NB4 (cell line): ENCODE measurements at places on chromosomes 11 and 22.

DNA sequence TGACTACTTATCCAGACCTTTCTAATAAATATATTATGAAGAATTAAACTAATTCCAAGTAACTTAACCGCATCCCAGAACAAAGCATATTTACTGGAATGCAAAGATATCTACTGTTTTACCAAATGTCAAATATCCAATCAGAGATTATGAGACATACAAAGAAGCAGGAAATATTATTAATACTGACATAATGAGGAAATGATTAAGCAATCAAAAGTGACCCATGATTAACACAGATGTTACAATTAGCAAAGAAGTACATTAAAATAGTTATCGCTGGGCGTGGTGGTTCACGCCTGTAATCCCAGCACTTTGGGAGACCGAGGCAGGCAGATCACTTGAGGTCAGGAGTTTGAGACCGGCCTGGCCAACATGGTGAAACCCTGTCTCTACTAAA lies 105.2 kb downstream of the WNT7B start:
- no peak for DNase-seq

DNA sequence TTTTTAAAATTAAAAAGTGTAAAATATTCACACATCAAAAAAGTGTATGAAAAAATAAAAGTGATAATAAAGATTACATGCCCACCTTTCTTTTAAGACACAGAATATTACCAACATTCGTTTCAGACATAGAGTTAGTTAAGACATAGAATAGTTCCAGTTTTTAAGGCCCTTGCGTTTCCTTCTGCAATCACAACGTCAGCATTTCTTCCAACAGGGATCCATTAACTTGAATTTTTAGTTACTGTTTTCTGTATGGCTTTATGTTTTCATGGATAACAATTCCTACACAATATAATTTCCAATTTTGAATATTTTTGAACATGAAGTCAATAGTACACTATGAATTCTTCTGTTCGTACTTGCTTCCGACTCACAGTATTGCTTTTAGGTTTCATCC lies 170.8 kb upstream of the C11orf87 start:
- no peak for DNase-seq

DNA sequence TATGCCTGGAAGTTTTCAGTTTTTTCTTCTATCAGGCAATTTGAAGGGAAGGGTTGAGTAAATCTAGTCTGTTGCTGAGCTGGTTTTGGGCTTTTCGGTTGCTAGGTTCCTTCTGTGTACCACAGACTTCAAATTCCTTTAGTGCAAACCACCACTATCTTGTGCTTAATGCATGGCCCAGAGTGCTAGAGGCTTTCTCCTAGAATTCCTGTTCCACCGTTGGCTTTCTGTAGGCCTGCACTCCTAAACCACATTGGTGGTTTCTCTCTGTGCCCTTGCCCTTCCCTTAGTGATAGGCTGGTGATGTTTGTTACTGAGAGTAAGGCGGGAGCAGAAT lies 47.1 kb upstream of the CTSC start:
- no peak for DNase-seq

DNA sequence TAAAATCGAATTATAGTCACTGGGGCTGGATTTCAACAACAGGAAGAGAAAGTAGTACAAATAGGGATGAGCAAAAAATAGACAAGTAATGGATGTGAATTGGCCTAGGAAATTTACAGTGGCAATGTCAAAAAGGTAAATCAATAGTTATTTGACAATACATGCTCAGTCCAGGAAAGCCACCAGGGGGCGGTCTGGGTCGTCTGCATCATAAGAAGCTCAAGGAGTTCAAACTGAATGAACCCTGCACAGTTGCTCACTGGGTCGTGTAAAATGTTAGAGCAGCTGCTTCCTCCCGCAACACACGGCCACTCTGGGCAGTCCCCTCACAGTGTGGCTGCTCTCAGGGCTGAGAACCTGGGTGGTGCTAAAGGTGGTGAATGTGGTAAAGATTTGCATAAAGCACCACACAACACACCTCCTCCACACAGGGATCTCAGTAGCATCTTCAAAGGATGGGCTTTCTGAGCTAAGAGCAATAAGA lies 85.9 kb downstream of the ZNF280B start:
- peak; percentile 73 for DNase-seq

DNA sequence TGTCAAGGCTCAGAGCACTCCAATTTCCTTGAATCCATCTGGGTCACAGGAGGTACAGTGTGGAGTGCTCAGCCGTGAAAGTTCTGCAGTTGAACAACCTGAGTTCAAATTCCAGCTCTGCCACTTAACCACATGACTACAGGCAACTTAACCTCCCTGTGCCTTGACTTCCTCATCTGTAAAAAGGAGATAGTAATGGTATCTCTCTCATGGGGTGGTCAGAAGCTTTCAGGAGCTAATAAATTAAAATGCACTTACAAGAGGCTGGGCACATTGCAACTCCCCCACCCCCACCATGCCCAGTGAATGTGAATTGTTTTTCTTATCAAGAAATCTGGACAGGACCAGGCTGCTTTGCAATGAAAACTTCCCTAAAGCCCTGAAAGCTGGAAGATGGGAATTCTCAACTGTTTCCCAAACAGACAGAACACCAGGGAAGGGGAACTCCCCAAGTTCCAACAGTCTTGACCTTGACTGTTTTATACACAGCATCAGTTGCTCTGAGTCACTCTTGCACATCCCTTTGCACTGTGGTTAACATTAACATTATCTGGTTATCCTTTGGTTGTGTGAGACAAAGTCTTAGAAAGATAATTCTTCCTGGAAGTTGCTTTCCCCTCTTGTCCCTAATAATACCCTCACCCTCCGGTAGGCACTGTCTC lies 137.0 kb downstream of the SLC1A2 start:
- DNase-seq, result no peak

DNA sequence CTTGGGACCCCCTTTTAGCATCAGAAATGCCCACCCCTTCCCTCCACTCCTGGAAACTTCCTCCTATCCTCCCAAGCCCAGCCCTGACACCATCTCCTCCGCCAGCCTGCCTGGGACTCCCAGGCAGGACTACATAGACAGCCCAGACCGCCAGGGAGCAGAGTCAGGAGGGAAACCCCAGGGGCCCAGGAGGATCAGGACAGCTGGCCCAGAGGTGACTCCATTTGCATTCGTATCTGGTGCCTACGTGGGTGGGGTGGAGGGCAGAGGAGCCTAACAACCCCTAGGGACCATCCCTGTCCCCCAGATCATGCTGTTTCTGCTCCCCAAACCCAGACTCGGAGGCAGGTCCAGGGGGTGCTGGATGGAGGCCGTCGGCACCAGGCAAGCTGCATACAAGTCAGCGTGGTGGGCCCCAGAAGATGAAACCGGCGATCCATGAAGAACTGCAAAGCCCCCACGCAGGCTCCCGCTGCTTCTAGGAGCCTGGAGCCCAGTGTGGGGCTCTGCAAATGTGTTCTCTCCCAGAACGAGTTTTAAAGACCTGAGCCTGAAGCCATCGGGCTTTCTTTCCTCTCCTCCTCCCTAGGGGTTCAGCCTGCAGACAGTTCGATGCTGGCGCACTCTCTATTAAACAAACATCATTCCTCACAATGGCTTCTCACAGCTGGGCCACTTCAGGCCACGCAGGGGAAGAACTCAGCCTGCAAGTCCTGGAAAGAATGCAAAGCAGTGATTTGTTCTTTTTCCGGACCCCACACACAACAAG lies 1506.8 kb downstream of the BRD1 start:
- no peak for DNase-seq

GRCh38 chr11:75462117-75462653 lies 29.2 kb upstream of the KLHL35 start:
- DNase-seq, result no peak

DNA sequence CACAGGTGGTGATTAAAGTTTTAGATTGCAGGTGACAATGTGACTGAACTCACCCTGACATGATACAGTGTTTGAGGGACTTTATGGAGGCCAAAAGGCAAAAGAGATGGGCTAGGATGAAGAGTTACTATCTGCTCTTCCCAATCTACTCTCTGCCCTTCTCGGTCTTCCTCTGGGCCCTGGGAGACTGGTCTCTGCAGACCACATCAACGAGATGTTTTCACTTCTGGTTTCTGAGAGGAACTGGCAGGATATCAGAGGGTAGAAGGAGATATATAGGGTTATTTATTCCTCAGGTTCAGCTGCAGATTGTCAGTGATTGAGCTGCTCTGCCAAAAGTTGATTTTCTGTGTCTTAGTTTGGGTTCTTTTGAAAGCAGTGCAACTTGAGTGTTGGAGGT lies 32.4 kb upstream of the CD44 start:
- DNase-seq, result peak; percentile 30

DNA sequence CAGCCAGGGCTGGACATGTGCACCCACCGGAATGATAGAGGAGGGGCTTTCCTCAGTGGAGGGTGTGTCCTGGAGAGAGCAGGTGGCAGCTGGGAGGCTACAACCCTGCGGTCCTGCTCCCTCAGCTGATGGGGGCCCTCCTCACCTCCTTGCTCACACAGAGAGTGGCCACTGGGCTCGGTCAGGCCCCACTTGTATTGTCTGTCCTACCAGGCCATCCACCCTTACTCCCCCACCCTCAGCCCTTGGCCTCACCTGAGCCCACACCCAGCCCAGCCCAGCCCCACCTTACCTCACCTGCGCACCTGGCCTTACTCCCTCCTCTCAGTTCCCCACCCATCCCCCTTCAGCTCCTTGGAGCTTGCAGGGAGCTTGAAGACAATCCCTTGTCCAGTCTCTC lies 3.1 kb downstream of the TRPM5 start:
- DNase-seq, result no peak
